ENCODE measurements at places on chromosomes 12 and 14.
A peak's percentile ranks its signal among the peaks of the same experiment; 100 is the strongest.

DNA sequence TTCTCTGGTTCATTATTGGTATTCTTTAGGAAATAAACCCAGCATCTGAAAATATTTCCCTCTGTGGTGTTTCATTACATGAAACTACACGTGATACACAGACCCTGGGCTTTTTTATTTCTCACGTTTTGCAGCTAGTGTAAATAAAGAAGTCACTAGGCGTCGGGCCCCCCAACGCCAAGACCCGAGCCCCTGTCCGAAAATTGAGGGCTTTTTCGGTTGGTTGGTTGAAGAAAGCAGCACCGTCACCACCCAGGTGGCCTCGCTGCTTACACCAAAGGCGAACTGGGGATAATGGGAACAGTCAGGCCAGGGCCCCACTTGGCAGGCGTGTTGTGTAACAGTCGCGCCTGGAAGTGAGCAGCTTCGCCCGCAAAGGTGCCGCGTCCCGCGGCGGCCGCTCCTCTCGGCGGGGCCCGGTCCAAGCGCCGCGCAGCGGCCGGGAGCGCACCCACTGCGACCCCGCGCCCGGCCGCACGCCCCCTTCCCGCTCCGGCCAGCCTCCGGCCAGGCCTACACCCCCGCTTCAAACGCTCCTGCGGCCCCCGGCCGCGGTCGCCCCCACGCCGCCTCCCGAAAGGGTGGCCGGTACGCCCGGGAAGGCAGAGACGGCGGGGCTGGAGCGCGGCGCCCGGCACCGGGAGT, 1.2 kb downstream of the DUSP16 start:
- DNase-seq = peak; percentile 92

DNA sequence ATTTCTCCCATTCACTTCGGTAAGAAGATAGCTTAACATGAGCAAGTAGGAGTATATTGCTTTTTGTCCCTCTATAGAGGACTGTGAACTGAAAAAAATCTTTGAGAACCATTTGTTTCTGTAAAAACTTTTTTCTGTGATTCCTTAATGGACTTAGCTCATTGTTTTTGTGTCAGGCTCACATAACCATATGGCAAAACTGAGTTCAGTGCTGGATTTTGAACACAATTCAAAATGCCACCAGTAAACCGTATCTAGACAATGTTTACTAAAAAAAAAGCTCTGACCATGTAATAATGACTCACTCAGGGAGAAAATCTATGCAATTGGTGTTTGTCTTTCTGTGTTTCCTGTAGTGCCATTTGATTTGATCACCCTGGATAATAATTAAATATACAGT, 5.2 kb downstream of the TRHDE start:
- DNase-seq = no peak

DNA sequence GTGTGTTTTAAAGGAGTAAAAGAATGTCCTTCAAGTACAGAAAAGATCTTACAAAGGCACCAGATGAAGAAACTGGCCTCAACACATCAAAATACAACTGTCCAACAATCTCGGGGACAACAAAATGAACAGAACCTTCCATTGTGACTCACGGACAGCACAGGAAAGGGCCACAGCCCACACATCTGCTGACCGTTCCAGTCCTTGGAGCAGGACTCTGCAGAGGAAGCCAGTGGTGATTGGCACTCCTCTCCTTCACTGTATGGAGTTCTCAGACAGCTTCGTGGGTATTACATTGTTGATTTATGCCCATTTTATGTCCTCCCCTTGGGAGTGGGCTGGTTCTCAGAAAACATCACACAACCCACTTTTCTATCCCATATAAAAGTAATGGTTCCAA, 32.5 kb upstream of the TC2N start:
- no peak for DNase-seq

DNA sequence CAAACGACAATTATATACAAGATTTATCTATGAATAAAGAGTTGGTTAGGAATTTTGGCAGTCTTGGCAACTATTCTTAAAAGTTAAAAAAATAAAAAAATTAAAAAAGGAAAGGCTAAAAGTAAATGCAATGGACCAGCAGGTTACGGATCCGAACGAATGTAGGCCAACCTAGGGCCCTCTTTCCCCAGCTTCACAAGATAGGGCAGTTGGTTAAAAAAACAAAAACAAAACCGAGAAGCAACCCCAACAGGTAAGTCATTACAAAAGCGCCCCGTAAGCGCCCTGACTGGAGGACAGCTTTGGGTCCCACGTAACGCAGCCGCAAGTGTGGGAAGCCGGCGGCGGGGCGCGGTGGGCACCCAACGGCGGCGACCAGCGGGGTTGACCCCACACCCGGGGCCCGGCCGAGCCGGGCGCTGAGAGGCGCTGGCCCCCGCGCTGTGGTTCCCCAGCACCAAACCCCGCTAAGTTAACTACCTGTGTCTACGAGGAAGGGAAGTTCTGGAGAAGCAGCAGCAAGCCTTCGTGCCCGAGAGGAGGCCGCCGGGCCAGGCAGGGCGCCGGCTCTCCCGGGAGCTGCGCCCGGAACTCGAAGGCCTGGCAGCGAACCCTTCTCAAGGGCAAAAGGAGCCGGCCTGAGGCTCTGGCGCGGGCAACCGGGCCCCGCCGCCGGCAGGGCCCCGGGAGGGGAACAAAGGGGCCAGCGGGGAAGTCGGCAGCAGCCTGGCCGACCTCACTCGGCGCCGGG, 882 bp downstream of the HECTD1 start:
- DNase-seq = peak; percentile 87

DNA sequence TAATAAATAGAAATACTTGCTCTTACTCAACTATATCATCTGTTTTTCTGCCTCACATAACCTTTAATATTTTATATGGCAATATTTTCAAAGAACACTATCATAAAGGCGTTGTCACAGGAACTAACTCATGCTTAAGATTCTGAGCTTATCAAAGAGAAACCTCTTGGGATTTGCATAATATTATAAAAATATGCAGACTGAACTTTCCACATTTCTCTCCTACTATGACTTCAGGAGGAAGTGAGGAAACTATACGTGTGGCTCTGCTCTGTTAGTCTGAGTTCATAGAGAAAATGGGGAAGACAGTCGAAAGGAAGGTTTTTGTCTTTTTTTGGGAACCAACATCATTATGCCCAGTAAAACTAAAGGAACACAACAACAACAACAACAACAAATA, 124.7 kb downstream of the GARIN6 start:
- no peak for DNase-seq

- no peak for DNase-seq
Observed at GRCh38 chr12:42284157-42284556, 41.7 kb downstream of the ZCRB1 start.

DNA sequence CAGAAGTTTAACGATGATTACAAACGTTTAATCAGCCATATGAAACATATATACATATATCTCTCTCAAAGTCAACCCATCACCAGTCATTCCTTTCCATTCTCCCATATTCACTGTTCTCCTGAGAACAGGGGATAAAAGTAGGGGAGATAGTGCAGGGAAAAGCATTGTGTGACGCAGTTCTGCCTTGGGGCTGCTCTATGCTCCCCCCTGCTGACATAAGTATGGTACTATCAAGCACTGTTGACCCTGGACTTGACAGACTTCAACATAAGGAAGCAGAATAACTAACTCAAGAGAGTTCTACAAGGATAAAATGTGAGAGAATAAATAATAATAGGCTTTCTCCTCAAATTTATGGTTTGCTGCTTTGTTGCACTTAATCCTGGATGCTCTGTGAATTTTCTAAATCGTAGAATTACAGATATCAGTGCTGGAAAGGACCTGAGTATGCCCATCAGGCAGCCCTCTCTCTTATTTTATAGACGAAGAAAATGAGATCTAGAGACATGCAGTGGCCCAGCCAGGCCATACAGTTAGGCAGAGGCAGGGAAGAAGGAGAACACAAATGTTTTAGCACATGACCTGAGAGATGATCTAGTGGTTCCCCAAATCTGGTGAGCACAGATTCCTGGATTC, 87.2 kb downstream of the SCN8A start:
- no peak for DNase-seq

DNA sequence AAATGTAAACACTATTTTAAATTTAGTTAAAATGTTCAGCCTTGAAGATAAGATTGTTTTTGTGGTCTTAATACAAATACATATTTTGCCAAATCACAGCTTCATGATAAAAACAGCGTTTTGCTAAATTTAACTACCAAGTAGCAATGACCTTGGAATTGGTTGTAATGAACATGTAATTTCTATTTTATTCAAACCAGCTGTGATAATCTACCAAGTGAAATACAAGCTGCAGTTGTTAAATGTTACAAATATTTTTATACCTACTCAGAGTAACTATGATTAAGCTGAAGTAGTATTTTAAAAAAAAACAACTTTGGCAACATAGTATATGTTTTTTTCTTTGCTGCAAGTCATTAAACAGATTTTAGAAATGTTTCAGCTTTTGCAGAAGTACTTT, 96.2 kb downstream of the CPSF2 start:
- DNase-seq = no peak

DNA sequence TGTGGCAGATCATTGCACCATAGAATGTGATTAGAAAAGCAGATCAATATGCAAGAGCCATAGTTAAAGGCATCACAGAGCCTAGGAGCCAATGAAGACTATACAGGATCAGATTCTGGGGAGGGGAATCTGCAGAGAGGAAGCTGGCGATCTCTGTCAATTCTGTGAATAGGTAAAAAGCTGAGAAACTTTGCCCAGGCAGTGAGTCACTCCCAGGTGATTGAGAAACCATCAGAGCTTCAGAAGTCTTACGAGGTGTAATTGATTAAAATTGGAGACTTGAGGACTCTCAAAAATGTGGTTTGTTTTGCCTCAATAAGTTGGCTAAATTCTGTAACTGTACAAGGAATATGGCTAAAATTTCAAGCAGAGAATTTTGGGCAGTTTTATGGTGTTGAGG, 41.7 kb upstream of the TSPAN11 start:
- DNase-seq = no peak

DNA sequence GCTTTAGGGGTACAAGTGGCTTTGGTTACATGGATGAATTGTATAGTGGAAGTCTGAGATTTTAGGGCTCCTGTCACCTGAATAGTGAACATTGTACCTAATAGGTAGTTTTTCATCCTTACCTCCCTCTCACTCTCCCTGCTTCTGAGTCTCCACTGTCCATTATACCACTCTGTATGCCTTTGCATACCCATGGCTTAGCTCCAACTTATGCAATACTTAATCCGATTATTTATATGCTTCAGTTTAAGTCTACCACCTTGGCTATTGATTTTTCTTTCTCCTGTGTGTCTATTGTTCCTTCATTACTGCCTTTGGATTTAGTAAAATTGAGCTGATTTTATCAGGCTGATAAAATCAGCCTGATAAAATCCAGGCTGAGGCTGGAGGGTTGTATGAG, 30.5 kb upstream of the C12orf71 start:
- no peak for DNase-seq

DNA sequence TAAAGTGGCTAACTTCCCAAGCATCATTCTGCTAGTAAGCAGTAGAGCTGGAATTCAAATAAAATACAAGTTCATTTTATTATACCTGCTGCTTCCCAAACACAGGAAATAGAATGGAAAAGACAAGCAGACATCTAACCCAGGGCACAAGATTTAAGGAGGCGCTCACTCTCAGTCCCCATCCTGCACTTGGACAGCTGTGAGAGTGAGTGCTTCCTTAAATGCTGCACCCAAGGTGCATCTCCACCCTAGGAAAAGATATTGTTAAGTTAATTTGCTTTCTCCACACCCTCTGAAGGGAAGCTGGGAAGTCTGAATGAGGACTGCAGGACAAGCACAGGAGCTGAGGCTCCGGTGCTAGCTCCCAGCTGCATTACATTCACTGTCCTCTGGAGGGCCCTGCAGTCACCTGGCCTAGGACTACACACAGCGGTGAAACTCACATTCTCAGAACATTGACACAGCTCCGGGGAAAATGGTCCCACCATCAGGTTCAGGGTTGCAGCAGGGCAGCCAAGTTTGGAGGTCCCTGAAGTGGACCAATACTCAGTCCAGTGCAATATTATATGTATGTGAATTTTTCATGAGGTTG, 14.2 kb downstream of the HEBP1 start:
- no peak for DNase-seq

GRCh38 chr12:15276088-15276698, 46.1 kb upstream of the PTPRO start:
- no peak for DNase-seq

DNA sequence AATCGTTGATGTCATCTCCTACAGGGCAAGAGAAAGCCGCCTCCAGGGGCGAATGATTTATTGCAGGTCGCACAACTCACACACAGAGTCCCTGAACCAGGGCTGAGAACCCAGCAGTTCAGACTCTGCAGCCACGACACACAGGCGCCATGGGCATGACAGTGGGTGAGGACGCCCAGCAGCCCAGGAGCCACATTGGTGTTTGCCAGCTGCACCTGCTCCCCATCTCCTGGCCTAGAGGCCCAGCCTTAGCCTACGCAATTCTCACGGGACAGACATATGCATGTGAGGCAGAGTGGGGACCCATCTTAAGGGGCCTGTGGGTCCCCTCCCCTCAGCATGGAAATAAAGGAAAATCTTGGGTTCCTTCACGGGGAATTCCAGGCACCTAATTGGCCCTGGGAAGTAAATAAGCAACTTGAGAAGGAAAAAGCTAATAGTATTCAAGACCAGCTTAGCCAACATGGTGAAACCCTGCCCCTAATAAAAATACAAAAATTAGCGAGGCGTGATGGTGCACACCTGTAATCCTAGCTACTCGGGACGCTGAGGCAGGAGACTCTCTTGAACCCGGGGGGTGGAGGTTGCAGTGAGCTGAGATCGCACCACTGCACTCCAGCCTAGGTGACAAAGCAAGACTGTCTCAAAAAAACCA, 69.3 kb downstream of the RIMBP2 start:
- DNase-seq = no peak

DNA sequence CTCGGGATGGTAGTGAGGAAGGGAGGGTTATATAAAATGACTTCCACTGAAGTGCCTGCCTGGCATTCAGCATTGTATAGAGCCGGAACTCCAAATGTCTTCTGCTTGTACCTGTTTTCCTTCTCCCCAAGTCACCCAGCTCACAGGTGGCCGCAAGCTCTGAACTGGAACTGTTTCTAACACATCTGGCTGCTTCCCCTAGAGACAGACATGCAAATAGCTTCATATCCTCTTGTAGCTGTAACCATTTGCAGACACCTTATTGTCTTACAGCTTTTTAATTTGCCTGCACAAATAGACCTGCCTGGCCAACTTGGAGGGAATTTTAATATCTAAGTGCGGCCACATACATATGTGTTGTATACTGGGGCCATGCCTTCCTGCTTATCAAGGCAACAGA, 126.0 kb downstream of the CHST11 start:
- DNase-seq = no peak

GRCh38 chr12:24200010-24200409, 250.5 kb upstream of the SOX5 start:
- no peak for DNase-seq

Measured in vagina (tissue), 2 donors.